Activated T-cell treated with anti-CD3 and anti-CD28 coated beads for 4 hours (primary cell): ENCODE measurements at places on chromosomes 5 and 9.

GRCh38 chr9:38301376-38302106 lies 91.0 kb upstream of the ALDH1B1 start:
- no peak for DNase-seq

DNA sequence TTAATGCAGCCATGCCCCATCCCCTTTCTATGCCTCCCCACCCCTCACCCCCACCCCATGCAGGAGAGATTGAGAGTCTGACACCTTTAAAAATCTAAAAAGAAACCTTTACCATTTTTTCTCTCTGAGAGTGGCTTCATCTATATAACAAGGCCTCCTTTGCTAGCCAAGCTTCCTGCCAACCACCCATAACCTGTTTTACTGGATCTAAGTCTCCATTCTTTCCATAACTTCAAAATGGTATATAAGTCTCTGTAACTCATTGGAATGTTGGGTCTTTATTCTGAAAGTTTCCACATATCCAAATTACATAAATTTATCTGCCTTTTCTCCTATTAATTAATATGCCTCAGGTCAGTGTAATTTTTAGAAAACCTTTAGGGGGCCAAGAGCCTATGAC lies 1174.0 kb downstream of the MAT2B start:
- no peak for DNase-seq

DNA sequence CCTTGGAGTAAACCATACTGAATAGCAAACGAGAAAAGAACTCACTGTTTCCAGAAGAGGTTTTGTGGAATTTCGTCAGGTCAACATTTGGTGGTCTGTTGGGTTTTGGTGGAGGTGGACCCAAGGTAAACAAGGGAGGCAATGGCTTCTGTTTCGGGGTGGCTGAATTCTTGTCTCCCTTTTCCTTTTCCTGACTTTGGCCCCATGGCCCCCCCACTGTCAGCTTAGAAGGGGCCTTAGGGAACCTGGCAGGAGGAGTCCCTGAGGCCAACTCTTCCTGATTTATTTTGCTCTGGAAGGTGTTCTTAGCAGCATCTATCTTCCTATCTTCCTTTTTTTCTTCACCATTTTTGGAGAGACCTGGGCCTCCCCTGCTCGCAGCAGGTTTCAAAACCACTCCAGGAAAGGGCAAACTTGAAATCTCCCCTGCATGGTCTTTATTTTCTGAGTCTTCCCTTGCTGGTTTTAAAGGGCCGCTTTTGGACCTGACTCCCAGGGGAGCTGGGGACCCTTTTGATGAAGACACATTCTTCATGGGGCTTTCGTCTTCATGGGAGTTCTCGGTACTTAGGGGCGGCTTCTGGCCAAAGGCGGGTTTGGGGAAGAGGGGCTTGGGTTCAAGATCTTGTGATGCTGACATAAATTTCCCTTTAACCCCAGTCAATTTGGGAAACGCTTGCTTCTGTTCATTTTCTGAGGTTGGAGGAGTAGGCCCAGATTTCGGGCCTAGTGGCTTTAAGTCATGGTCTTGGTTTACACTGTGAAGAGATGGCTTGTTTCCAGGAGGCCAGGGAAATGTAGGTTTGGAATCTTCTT lies 17.4 kb downstream of the FYB1 start:
- no peak for DNase-seq

GRCh38 chr5:96789794-96790330 lies 17.9 kb downstream of the ERAP1 start:
- DNase-seq, result no peak

- DNase-seq, result no peak
Measured at GRCh38 chr9:116087751-116088194, 65.8 kb upstream of the PAPPA start.

DNA sequence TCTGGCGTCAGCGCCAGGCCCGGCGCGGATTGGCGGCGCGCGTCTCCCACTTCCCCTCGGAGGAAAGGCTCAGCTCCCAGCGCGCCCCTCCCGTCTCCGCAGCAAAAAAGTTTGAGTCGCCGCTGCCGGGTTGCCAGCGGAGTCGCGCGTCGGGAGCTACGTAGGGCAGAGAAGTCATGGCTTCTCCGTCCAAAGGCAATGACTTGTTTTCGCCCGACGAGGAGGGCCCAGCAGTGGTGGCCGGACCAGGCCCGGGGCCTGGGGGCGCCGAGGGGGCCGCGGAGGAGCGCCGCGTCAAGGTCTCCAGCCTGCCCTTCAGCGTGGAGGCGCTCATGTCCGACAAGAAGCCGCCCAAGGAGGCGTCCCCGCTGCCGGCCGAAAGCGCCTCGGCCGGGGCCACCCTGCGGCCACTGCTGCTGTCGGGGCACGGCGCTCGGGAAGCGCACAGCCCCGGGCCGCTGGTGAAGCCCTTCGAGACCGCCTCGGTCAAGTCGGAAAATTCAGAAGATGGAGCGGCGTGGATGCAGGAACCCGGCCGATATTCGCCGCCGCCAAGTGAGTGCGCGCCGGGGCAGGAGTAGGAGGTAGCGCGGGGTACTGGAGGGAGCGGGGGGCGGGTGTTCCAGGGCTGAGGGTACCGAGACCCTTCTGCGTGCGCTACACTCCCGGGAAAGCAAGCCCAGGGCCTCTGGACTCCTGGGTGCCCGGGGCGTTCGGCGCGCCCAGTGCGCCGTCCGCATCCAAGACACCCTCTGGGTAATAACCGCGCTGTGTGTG lies at the start of gene MSX2:
TSS of gene MSX2 (plus strand) at position 99 of the 777 bp plus-strand sequence. CDS start at position 177, 78 bp downstream.
- DNase-seq, result no peak

- DNase-seq, result no peak
Measured at GRCh38 chr5:2996687-2997086, 245.2 kb upstream of the IRX2 start.

GRCh38 chr9:76904661-76905457 lies 1.1 kb downstream of the PRUNE2 start:
- no peak for DNase-seq

DNA sequence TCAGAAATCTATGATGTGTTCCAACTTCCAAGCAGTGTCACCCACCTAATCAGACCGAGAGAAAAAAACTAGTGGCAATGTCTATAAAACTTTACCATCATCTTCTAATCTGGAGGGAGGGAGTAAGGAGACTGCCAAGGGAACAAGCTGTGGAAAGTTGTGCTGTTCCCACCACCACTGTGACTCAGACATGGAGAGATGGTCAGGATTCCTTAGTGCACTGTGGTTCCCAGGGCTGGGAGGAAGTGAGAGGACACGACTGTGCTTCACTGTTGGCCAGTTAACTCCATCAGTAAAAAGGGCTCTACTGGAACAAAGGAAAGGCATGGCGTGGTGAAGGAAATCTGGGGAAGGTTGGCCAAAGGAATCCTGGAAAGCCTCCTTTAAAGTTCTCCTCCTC lies 18.8 kb downstream of the TICAM2 start:
- no peak for DNase-seq
